ENCODE measurements at places on chromosomes 2 and 18. TPM values are rescaled to one million over a fixed set of nuclear protein-coding genes. Genes with fewer than 3 reads are reported as not detected.

GRCh38 chr2:3432693-3433338, 53.3 kb downstream of the TRAPPC12 start:
- H3K4me1 ChIP-seq = peaks cover 8% of the 10 kb centered on the region
- no peaks in the 10 kb centered on the region for H3K27me3 ChIP-seq
- H3K36me3 ChIP-seq = peaks cover 17% of the 10 kb centered on the region
- no peak overlapping the region for H3K27ac ChIP-seq
- no peak overlapping the region for H3K4me3 ChIP-seq

DNA sequence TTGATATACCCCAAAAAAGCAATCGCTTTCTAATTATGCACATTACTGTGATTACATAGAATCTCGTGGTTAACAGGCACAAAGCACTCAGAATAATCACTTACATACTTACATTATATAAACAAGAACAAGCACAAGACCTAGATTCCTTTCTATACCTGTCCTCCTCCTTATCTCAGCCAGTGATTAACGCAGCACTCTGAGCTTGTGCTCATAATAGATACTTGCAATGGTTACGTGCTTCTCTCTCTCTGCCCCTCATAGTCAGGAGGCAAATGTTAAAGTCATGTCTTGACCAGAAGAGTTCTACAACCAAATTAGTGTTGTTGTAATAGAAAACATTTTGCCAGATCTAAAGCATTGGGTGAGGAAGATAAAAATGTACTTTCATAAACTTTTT, 342.2 kb upstream of the PKDCC start:
- DNase-seq = no peak
- H3K27ac ChIP-seq = no peak overlapping the region
- H3K27me3 ChIP-seq = peaks cover 26% of the 10 kb centered on the region
- no peak overlapping the region for H3K4me3 ChIP-seq

- DNase-seq = no peak
- no peak overlapping the region for H3K27ac ChIP-seq
- no peaks in the 10 kb centered on the region for H3K4me1 ChIP-seq
- H3K27me3 ChIP-seq = peaks cover 5% of the 10 kb centered on the region
- no peaks in the 10 kb centered on the region for H3K36me3 ChIP-seq
- H3K4me3 ChIP-seq = no peak overlapping the region
These were observed 62.8 kb upstream of the SLC38A11 start for GRCh38 chr2:165017966-165018596.

- H3K27ac ChIP-seq = no peak overlapping the region
- H3K4me1 ChIP-seq = no peaks in the 10 kb centered on the region
- no peak for DNase-seq
- peaks cover 10% of the 10 kb centered on the region for H3K36me3 ChIP-seq
These were observed 25.7 kb downstream of the FANCL start for GRCh38 chr2:58215429-58215828.

- H3K27me3 ChIP-seq = no peaks in the 10 kb centered on the region
- H3K36me3 ChIP-seq = no peaks in the 10 kb centered on the region
- H3K4me3 ChIP-seq = no peak overlapping the region
- no peak for DNase-seq
These were observed 26.7 kb downstream of the TMEM127 start for GRCh38 chr2:96239091-96239490.

DNA sequence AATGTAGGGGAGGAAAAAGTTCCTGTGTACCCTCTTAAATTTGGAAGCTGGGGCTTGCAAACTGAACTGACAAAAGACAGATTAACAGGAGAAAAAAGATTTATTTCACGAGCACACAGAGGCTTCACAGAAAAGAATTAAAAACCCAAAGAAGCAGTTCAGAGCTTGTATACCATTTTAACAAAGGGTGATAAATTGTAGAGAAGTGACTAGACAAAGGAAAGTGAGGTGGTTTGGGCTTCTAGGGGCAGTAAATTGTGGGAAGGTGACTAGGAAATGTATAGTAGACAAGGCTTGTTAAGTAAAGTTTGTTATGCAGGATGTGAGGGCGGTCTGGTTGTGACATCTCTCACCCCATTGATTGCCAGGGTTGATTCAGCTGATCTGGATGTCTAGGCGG, 53.5 kb upstream of the ZDBF2 start:
- peaks cover 14% of the 10 kb centered on the region for H3K4me1 ChIP-seq
- no peak overlapping the region for H3K4me3 ChIP-seq
- no peaks in the 10 kb centered on the region for H3K36me3 ChIP-seq

- peaks cover 9% of the 10 kb centered on the region for H3K4me1 ChIP-seq
- no peak overlapping the region for H3K4me3 ChIP-seq
- no peak for DNase-seq
- H3K36me3 ChIP-seq = no peaks in the 10 kb centered on the region
- no peak overlapping the region for H3K27ac ChIP-seq
These were observed 80.5 kb downstream of the RDH14 start for GRCh38 chr2:18479947-18480369.

- DNase-seq = no peak
- H3K4me3 ChIP-seq = no peak overlapping the region
- no peaks in the 10 kb centered on the region for H3K27me3 ChIP-seq
- H3K36me3 ChIP-seq = peaks cover 33% of the 10 kb centered on the region
- H3K4me1 ChIP-seq = no peaks in the 10 kb centered on the region
These were observed 805 bp upstream of the KRTCAP3 start for GRCh38 chr2:27441226-27441926.

DNA sequence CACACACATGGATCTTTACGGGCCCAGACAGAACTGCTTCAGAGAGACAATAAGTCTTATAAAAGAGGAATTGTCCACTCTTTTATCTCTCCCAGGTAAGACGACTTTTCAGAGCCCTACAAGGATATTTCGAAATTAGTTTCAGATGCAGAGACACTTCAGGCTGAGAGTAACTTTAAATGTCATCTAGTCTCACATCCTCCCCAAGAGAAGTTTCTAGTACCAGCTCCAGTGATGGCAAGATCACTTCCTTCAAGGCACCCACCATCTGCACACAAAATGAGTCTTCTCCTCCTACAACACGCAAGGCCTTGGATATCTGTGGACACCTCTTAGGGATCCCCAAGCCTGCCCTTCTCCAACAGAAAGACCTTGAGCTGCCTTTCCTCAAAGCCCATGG, 39.0 kb upstream of the KLHL29 start:
- H3K27ac ChIP-seq = no peak overlapping the region
- peaks cover 1% of the 10 kb centered on the region for H3K4me1 ChIP-seq
- no peak for DNase-seq
- peaks cover 22% of the 10 kb centered on the region for H3K27me3 ChIP-seq
- no peaks in the 10 kb centered on the region for H3K36me3 ChIP-seq
- no peak overlapping the region for H3K4me3 ChIP-seq

DNA sequence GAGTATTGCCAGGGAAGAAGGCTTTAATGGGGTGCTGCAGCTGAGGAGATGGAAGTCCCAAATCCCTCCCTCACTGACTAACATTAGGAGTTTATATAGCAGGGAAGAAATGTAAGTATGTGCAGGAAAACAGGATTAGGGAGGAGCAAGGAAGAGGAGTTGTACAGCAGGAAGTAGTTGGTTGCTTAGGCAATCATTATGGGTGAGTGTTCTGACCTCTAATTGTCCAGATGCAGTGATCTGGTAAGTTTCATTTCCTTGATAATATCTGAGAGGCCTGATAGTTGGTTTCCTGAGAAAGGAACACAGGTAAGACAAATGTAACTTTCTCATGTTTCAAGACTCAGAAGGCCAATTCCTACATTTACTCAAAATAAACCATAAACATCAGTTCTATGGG, 331.9 kb upstream of the GULP1 start:
- no peak overlapping the region for H3K4me3 ChIP-seq
- no peak for DNase-seq
- no peaks in the 10 kb centered on the region for H3K36me3 ChIP-seq
- no peaks in the 10 kb centered on the region for H3K27me3 ChIP-seq
- no peak overlapping the region for H3K27ac ChIP-seq

DNA sequence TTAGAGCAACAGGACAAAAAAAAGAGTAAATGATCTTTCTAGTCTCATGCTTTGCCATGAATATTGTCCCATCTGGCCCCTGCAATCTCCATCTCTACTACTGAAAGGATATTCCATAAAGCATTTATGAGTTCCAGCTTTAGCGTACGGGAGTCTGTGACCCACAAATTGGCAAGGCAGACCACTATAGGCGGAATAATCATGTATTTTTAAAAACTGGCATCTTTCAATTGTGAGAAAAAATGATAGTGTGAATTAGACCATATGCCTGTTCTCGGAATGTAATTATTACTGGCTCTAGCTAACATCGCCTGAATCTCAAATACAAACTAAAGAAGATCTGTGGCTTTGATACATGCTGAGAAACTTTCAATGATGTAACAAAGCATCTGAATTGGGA, 738.1 kb upstream of the NXPH2 start:
- H3K27ac ChIP-seq = no peak overlapping the region
- no peaks in the 10 kb centered on the region for H3K4me1 ChIP-seq
- H3K36me3 ChIP-seq = no peaks in the 10 kb centered on the region
- DNase-seq = no peak
- H3K4me3 ChIP-seq = no peak overlapping the region

The AQP12A gene
- total RNA-seq = not detected

The ABCG8 gene
- total RNA-seq = not detected

The NGEF gene
- not detected for total RNA-seq

The CERKL gene
- not detected for total RNA-seq

The NPHP1 gene
- 3.3 TPM for total RNA-seq

The BMPR2 gene
- 113 TPM for total RNA-seq

The PXDN gene
- 576 TPM for total RNA-seq

Measured in chondrocyte (in vitro differentiated cells).